ENCODE measurements at places on chromosomes 1 and 21.

- DNase-seq: no peak
Observed at GRCh38 chr1:152878042-152878441, at the start of gene SMCP. SMCP (plus strand) TSS chr1:152878322; CDS start chr1:152884423, 6,101 bp downstream.

GRCh38 chr1:209652121-209652735 lies at the start of gene LAMB3:
LAMB3 (minus strand) TSS chr1:209652425; CDS start chr1:209650944, 1,481 bp downstream.
- no peak for DNase-seq

DNA sequence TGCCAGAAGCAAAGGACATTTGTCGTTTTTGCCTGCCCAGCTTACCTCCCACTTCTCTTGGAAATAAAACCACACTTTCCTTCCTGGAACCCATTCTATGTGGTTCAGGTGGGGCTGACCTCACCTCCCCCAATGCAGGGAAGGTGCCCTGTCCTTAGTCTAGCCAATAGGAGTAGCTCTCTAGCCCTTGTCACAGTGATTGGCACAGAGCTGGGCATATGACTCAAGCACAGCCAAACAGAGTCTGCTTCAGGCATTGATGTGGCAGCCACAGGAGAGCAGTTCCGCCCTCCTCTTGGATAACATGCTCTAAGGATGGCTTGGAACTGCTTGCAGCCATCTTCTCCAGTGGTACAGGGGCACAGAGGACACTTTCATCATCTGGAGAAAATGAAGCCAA lies 134.0 kb downstream of the LRIG2 start:
- peak; percentile 42 for DNase-seq

- DNase-seq: no peak
Observed at GRCh38 chr1:153962088-153963029, 978 bp downstream of the SLC39A1 start.

DNA sequence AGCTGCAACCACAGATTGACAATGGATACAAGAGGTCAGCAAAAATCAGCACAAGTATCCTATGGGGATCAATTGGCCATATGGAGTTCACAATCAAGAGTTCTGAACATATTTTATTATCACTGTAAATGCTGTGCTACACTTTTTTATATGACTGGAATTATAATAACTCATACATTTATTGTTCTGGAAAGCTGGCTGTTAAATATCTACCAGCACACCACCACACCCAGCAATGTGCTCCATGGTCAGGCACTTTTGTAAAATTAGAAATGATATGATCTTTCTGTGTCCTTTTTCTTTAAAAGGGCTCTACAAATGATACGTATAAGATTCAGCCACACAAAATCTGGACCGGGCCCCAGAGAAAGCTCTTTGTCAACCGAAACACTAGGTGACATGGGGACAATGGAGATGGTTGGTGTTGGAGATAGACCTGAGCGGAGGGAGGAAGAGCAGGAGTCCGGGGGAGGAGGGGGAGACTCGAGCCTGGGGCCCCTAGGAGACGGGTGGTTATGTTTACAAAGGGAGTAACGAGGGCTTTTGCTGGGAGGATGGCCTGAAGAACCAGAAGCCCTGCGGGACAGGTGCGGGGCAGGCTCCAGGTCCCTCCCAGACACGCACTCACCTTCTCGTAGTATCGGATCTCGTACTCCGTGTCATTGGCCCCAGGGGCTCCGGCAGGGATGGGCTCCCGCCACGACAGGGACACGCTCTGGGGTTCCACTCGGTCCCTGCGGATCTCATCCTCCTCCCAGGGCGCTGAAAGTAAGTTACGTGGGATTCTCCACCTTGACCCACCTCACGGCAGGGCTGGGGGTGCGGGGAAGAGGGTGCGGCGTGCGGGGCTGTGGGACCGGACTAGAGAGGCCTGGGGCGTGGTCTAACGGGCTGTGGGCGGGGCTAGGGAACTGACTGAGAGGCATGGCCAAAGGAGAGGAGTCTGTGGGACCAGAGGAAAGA lies 30.0 kb downstream of the EPHA10 start:
- DNase-seq: no peak

GRCh38 chr21:44815225-44815624 lies 2.6 kb downstream of the SUMO3 start:
- no peak for DNase-seq

GRCh38 chr1:27807385-27807784 lies 23.2 kb upstream of the PPP1R8 start:
- no peak for DNase-seq

GRCh38 chr1:19000065-19000464 lies 43.6 kb upstream of the IFFO2 start:
- DNase-seq: no peak

DNA sequence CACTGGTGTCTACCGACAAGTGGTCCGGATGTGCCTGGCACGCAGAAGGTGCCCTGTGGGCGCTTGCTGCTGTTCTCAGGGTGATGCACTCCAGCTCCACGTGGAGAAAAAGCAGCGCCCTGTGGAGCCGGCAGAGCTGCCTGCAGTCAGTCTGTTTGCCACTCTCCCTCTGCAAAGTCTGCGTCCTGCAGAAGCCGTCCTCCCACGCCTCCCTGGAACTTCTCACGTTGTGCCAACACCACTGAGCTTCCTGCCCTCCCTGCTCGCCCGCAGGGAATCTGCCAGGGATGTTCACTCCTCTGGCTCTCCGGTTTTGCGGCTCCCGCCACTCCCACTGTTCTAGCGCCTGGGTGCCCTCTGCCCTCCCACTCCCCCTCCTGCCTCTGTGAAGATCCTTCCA lies 19.8 kb upstream of the UBXN10 start:
- DNase-seq: no peak

DNA sequence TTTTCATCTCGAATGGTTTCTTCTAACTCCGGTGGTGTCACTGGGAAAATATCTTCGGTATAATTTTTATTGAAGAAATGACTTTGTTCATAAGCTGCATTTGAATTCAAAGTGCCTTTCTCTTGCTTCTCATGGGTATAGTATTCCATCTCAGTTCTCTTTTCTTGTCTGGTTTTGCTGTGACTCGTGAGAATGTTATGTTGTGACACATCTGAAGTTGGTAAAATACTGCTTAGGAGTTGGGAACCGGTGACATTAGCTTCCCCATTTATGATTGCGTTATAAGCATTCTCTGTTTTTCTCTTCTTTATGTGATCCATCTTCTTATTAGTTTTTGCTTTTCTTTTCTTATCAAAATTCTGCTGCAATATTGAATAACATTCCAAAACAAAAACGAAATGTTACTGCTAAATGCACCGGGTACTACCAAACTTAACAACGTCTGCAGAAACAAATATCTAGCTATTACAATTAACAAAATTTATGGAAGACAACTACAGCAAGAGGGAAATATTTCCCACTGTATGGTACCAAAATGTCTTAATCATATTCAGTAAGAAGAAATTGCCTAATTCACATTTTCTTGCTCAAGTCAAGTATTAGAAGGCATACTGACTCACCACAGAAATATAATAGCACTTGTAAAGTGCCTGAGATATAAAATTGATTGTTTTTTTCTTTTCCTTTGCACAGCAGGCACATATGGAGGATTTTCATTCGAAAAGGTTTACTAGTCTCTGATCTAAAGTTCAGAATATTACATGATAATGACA lies 15.5 kb downstream of the LRIF1 start:
- no peak for DNase-seq

DNA sequence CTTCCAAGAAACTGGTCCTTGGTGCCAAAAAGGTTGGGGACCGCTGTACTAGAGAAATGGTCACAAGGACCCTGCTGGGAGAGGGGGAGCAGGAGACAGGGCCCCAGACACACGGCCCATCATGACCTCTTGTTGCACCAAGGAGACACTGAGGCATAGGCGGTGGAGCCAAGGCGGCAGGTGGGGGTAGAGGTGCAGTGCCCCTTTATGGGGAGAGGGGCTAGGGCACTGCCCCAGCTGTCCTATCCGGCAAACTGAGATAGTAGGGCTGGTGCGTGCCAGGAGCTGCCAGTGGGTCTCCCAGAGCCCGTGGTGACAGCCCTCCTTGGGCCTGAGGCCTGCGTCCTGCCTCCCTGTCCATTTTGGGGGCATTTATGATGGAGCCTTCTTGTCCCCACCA lies 20.3 kb downstream of the TNNT2 start:
- no peak for DNase-seq

- no peak for DNase-seq
Observed at GRCh38 chr1:189939967-189940366, 537.7 kb downstream of the BRINP3 start.

GRCh38 chr1:109259674-109260557 lies 10.6 kb downstream of the CELSR2 start:
- no peak for DNase-seq

DNA sequence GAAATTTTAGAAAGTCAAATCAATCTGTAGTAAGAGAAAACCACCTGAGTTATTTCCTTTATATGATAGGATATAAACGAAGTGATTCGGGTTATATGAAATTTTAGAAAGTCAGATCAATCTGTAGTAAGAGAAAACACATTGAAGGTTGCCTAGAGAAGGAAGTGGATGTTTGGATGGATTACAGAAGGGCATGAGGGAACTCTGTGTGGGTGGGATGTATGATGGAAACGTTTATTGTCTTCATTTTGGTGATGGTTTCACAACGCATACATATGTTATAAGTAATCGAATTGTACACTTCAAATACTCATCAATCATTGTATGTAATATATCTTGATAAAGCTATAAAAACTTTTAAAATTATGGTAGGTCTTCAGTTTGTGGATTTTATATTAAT lies 5.1 kb downstream of the CR1 start:
- no peak for DNase-seq

DNA sequence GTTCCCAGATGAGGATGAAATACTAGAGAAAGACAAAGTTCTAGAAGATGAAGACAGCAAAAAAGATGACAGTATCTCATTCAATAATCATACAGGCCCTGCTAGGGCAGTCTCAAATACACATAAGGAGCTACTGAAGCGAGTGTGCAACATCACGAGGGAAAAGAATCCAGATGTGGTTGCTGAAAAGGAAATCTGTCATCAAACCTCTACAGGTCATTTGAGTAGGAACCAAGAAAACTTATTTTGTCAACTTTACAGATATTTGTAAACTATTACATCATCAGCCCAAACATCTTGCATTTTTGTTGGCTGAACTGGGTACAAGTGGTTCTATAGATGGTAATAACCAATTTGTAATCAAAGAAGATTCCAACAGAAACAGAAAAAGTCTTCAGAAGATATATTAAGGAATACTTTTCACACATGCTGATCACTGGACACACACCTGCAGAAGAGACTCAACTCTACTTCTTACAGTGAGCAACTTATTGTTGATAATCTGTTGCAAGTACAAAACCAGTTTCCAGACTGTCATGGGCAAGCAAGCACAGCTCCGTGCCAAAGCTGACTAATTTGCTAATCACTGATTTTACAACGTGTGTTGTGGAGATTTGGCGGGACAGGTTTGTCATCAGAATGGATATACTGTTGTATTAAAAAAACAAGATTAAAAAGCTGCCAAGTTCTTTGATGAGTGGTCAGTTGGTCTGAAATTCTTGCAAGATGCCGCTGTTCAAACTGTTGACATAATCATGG lies 42.1 kb downstream of the TRIM33 start:
- no peak for DNase-seq

GRCh38 chr1:76018045-76018444 lies 56.5 kb upstream of the ST6GALNAC3 start:
- no peak for DNase-seq

DNA sequence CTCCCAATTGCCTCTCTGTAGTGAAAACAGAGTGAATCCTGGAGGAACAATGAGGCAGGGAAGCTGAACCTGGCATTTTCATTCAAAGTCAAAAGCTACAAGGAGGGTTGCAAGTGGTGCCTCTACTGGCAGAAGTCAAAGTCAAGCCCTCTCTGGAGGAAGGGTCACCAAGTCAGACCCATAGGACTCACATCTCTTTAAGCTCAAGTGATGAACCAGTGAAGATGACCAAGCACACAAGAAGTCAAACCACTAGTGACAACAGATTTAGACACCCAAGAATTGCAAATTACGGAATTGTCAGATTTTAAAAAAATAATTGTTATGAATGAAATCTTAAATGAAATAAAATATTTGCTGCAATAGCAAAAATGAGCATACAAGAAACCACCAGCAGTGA lies 81.1 kb upstream of the ATP1B1 start:
- no peak for DNase-seq

- no peak for DNase-seq
Observed at GRCh38 chr1:109395602-109396512, 1.9 kb downstream of the SORT1 start.

Data from retina (tissue), 1 donor.